Neural progenitor cell (in vitro differentiated cells): ENCODE measurements at places on chromosomes 16 and 17. TPM values are rescaled to one million over a fixed set of nuclear protein-coding genes. Genes with fewer than 3 reads are reported as not detected.

Gene RASL10B
- total RNA-seq = 4.8 and 14.5 TPM in 2 replicates

Gene EPX
- not detected in 2 replicates for total RNA-seq

Gene PPP1R27
- total RNA-seq = 0.12 TPM in 1 of 2 replicates, not detected in the other

Gene BCL6B
- 3.8 and 5.3 TPM in 2 replicates for total RNA-seq

Gene BAHCC1
- 3.4 and 26.3 TPM in 2 replicates for total RNA-seq

Gene HBA2
- total RNA-seq = not detected in 2 replicates

Gene VTN
- total RNA-seq = 0.25 and 1.2 TPM in 2 replicates

Gene EVI2A
- not detected in 2 replicates for total RNA-seq

Gene FOXF1
- not detected in 2 replicates for total RNA-seq

Gene KRTAP4-1
- 0.12 TPM in 1 of 2 replicates, not detected in the other for total RNA-seq

Gene PRRT2
- 23.5 and 71.4 TPM in 2 replicates for total RNA-seq

Gene KRT27
- not detected in 2 replicates for total RNA-seq

Gene ST6GALNAC1
- not detected in 2 replicates for total RNA-seq

Gene FBF1
- 11.2 and 31.4 TPM in 2 replicates for total RNA-seq

Gene TNFRSF13B
- not detected in 2 replicates for total RNA-seq

Gene UBE2G1
- 71.4 and 88.5 TPM in 2 replicates for total RNA-seq
